ENCODE measurements at places on chromosomes 3 and 15. TPM values are rescaled to one million over a fixed set of nuclear protein-coding genes. Genes with fewer than 3 reads are reported as not detected.

DNA sequence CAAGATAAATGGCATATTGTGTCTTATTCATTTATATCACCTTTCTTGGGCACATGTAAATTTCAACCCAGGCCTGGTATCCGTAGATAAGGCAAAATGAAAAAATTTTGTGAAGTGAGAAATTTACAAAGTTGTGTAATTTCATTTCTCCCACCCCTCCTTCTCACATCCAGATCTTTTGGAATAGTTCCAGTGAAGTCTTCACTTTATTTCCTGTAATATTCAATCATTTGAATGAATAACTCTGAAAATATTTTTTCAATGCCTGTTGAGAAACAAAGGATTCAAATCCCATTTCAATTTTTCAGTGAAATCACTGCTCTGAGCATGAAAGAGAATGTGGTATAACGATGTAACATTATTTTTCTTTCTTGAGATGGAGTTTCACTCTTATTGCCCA, 53.4 kb downstream of the BTLA start:
- no peak for DNase-seq

DNA sequence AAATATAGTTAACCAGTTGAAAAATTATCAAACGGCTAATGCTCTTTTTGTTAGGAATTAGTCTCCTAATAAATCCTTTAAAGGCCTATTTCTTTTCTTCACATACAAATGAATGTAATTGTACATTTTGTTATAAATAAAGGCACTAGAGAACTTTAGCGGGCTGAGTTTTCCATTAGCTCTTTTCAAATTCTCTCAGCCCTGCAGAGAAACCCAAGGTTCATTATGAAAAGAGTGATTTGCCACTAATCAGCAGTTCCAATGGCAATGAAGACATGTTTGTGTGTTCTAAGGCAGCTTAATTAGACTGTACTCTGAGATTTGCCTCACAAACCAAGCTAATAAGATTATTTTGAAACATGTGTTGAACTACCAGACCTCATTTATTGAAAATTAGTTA, 64.6 kb upstream of the P2RY1 start:
- DNase-seq: no peak

Gene FURIN
- 84.0 TPM for total RNA-seq

GRCh38 chr3:188567478-188568195, 413.7 kb downstream of the LPP start:
- DNase-seq: no peak

- no peak for DNase-seq
These were observed 178.6 kb upstream of the CCDC54 start for GRCh38 chr3:107198581-107199181.

DNA sequence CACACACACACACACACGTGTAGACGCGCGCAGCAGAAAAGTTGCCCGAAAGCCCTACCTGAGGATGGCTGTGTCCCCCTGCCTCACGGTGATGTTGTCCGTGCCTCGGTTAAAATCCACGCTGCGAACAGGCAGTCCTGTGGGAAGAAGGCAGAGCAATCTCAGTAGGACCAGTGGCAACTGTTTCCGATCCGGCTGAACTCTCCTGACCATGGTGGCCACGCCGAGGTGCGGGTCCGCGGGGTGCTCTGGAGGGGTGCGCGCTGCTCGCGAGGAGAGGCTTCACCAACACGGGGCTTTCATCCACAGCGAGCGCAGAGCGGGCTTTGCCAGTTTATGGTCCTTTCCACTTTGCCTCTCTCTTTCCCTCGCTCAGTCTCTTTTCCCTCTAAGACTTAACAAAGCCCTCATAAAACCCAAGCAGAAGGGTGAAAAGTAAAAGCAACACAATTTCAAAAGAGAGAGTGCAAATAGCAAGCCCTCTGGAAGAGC, 422 bp downstream of the LSAMP start:
- no peak for DNase-seq

Gene MESP2
- not detected for total RNA-seq

- DNase-seq: peak; percentile 62
These were observed 106.3 kb upstream of the ANKRD28 start for GRCh38 chr3:15903759-15904720.

DNA sequence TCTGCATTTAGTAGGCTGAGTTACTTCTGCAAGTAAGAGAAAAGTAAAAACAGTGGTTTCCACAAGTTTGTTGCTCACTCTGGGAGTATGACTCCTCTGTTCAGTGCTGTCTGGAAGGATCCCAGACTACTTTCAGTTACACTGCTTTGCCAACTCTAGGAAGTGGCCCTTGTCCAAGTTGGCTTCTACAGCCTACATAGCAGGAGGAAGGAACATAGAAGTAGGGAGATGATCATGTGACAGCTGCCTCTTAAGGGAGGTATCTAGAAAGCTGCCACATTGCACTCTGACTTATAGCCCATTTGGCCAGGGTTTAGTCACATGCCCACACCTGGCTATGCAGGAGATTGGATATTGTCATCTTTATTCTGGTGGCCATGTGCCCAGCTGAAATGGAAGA, 298.1 kb downstream of the NSUN3 start:
- DNase-seq: no peak

Gene CILP
- total RNA-seq: 40.4 TPM

Data from esophagus muscularis mucosa (tissue), 4 donors.